NCI-H1436 (cell line): ENCODE measurements at places on chromosomes 6 and 20.
A peak's percentile ranks its signal among the peaks of the same experiment; 100 is the strongest.

DNA sequence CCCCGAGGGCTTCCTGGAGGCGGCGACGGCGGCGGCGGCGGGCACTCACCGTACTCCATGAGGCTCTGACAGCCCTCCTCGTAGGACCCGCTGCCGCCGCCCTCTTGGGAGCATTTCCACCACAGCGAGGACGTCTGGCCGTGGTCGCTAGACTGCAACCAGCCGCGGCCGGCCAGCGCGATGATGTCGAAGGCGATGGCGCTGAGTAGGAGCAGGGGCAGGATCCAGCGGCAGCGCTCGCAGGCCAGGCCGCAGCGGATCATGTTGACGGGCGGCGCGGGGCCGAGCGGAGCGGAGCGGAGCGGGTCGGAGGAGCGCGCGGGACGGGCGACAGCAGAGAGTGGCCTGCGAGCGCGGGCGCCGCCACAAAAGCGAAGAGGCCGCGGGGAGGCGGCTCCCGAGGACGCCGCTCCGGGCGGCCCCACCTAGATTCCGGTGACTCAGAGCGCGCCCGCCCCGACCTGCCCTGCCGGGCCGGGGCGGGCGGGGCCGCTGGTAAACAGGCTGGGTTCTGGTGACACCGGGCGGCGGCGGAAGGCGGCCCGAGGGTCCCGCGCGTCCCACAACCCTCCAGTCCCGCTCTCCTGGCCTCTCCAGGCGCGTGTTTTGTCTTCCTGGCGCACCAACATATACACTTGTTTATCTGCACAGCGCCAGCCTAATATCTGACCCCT is at the start of gene PERP:
TSS of gene PERP (minus strand) at position 342 of the 674 bp plus-strand sequence. CDS start at position 263, 79 bp downstream.
- DNase-seq, result peak; percentile 55

GRCh38 chr6:95318137-95318536 is 259.2 kb upstream of the MANEA start:
- DNase-seq, result no peak

GRCh38 chr20:48538058-48538825 is 289.6 kb downstream of the PREX1 start:
- no peak for DNase-seq

GRCh38 chr20:43988867-43989266 is 74.2 kb downstream of the TOX2 start:
- no peak for DNase-seq

DNA sequence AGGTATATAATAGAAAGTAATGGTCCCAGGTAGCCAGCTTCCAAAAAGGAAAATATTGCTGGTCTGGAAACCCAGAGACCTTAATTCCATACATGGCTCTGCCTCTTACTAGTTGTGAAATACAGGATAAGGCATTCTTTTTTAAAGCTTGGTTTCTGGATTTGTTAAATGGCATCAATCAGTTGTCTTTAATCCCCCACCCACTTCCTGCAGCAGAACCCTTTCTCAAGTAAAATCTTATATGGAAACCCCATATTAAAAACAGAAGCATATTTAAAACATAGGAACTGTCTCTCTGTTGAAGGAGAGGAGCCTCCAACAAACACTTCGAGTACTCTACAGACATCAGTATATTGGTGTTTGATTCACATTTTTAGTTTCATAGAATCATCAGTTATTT is 6.2 kb upstream of the LCA5 start:
- DNase-seq, result no peak

DNA sequence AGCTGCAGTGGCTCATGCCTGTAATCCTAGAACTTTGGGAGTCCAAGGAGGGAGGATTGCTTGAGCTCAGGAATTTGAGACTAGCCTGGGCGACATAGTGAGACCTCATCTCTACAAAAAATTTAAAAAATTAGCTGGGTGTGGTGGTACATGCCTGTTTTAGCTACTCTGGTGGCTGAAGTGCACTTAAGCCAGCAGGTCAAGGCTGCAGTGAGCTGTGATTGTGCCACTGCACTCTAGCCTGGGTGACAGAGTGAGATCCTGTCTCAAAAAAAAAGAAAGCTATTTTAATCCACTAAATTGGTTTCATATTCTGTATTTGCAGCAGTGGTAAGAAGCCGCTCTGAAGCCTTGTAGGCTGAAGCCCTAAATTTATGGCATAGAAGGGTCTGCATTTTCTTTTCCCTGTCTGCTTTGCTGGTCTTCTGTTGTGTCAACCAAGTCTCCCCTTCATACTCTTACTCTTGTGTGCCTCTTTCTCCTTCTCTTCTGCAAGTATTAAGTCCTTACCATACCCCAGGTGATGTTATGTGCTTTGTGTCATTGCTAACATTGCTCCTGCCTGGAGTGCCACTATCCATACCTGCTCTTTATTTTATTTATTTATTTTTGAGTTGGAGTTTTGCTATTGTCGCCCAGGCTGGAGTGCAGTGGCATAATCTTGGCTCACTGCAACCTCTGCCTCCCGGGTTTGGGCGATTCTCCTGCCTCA is 70.9 kb downstream of the MYO6 start:
- no peak for DNase-seq

DNA sequence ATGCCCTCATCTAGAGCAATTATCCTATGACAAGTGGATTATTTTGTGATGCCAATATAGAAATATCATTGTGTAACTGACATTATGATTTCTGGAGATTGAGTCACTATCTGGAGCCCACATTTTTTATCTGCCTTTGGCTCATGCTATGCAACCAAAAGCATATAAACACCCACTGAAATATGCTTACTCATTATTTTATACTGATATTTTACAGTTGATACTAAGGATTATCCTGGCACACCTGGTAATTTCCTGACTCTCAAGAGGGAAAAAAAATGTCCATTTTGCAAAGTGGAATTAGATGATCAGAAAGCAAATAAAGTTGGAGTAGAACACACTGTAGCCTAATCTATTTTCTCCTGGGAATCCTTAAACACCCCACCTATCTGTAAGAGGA is 154.5 kb downstream of the PKHD1 start:
- DNase-seq, result no peak

DNA sequence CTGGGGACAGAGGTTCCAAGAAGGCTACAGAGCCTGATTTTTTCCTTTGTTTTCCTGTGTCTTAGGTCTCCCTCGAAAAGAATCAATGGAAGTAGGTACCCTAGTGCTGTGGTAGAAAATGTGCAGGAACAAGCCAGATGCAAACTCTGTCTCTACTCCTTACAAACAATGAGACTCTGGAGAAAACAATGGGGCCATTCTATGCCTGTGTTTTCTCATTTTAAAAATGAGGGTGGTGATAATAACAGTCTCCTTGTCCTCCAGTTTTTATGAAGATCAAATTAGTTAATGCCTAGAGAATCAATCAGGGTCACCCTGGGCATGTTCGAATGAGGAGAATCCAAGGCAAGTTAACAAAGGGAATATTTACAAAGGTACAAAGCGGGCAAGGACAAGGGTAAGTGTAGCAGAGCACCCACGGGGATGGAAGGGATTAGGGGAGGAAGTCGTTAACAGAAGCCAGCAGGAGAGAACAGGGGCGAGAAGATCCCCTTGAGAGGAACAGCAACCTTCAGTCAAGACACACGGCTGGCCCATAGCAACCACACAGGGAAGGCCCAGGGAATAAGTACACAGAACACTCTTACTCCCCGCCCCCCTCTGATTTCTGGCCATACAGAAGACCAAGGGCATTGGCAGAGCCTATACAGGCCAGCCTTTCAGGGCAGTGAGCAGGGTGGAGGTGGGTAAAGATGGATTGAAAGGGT is 342.8 kb downstream of the PTPRT start:
- DNase-seq, result no peak

DNA sequence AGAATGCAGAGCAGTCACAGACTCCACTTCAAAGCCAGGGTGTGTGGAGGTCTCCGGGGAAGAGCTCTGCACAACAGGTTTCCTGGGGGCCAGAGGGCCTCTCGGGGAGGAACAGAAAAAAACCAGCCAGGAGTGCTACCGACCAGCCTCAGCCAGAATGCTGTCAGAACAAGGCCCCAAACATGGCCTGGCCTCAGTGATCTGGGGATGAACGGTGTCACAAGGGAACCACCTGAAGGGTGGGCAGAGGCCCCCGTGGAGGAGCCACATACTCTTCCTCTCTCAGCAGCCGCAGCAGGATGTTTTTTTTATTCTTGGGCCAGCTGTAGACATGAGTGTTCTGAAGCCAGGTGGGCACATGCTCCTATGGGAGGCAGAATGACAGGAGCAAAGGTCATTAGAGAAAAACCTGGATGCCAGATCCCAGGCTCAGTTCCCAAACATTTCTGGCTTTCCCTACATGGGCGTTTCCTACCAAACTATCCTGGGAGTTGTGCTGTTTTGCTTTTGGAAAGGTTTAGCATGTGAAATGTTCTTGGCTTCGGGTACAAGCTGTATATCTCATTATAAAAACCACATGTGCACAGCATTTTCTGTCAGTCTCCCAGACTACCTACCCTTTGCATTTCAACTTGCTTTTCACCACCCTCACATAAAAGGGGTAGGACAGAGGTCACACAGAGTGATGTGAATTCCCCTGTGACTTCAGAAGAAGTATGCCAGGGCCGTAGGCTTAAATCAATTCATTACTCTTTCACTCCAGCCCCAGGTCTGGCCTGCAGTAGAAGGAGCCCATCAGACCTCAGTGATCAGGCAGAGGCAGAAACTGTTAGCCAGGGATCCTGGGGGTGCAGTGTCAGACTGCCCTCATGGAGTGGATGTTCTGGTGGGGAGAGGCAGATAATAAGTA is 46.2 kb downstream of the TRAF3IP2 start:
- peak; percentile 31 for DNase-seq

DNA sequence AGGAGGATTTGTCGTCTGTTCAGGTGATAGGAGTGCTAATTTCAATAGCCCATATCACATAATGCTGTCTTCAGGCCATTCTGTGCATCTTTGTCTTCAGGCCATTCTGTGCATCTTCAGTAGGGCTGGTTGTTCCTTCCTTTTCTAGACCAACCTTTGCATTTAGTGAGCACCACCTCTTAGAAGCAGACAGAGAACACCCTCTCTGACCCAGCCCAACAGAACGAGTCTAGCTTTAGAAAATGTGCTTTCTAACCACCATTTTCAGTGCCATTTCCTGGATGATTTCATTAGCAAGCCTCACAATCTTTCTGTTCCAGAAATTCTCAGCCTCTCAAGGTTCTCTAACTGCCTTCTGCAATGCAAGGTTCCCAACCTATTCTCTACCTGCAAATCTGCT is 215.3 kb upstream of the KCNQ5 start:
- no peak for DNase-seq

- peak; percentile 88 for DNase-seq
These were observed 86.9 kb downstream of the QKI start for GRCh38 chr6:163501439-163501838.

DNA sequence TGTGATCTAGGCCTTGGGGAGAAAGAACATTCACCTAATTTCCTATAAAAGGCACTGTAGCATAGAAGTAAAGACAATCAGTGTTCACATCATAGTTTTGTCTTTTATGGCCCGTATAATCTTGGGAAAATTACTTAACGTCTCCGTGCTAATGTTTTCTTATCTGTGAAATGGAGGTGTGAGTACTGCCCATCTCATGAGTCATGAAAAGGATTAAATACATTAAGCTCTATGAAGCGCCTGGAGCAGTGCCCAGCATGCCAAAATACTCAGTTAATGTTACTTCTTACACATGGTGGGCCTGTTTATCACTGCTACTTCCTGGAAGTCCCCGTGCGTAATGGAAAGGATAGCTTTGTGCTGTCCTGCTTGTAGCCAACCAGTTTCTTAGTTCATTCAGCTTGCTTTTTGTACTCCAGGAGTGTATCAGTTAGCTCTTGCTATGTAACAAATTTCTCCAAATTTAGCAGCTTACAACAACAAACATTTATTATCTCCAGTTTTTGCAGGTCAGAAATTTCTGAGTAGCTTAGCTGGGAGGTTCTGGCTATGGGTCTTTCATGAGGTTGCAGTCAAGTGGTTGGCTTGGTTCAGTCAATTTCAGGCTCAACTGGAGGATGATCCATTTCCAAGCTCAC is 103.6 kb upstream of the BMP2 start:
- DNase-seq, result no peak

GRCh38 chr6:26017632-26017966 is 55.0 kb downstream of the TRIM38 start:
- DNase-seq, result no peak

DNA sequence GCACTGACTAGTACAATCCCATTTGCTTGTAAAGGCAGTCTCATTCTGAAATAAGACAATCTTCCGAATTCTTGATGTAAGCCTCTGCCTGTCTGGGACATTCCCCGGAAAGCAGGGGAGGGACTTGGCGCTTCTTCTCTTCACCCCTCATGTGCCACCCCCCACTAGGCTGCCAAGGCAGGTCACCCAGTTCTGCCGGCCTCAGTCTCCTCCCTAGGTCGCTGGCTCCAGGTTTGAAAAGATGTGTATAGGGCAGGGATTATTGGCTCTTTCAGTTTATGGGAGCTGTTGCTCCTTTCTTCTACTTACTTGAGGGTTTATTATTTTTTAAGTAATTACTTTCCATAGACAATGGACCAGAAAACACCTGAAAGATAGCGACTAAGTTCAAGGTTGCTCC is 158.1 kb upstream of the RPS6KA2 start:
- no peak for DNase-seq

GRCh38 chr6:112150363-112150762 is 63.0 kb downstream of the FAM229B start:
- no peak for DNase-seq

- no peak for DNase-seq
These were observed 610.3 kb downstream of the RNF144B start for GRCh38 chr6:18997375-18997826.

- peak; percentile 51 for DNase-seq
These were observed 63.9 kb downstream of the CD164 start for GRCh38 chr6:109318328-109318876.

DNA sequence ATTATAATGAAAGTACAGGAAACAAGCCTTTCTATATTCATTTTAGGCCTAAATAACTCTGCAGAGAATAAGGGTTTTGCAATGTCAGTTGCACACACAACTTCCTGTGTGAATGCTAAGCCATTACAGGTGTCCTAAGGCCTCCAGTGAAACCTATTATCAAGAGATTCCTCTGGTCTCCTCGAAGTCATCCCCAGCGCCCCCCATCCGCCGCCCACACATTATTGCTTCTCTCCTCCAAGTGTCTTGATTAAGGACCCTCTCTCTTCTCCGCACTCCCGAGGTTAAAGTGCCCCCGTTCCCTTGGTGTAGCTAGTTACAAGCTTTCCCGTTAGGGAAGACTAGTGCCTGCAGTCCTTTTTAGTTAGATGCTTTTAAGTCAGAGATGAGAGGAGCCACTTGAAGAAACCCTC is 1.3 kb downstream of the HIVEP2 start:
- DNase-seq, result no peak

GRCh38 chr6:28871335-28872156 is 52.2 kb downstream of the TRIM27 start:
- no peak for DNase-seq

GRCh38 chr6:118660218-118660569 is 8.8 kb upstream of the CEP85L start:
- DNase-seq, result peak; percentile 86
